ENCODE measurements at places on chromosomes 7 and 10.

DNA sequence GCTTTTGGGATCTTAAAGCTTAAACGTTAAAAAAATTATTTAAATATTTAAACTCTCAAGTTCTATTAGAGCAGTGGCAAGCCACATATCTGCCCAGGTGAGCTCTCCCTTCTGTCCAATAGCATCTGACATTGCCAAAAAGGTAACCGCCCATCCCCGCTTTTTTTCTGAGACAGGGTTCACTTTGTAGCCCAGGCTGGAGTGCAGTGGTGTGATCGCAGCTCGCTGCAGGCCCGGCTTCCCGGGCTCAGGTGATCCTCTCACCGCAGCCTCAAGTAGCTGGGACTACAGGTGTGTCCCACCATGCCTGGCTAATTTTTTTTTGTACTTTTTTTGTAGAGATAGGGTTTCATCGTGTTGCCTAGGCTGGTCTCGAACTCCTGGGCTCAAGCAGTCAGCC lies 83.2 kb downstream of the RBM33 start:
- DNase-seq: no peak

- DNase-seq: no peak
Measured at GRCh38 chr7:134954197-134955082, 31.9 kb upstream of the AGBL3 start.

- DNase-seq: no peak
Measured at GRCh38 chr7:18874880-18875279, 242.6 kb downstream of the TWIST1 start.

- DNase-seq: no peak
Measured at GRCh38 chr7:78476851-78477405, 678.4 kb downstream of the PHTF2 start.

- no peak for DNase-seq
Measured at GRCh38 chr7:70787771-70788170, 344.2 kb upstream of the GALNT17 start.

- DNase-seq: no peak
Measured at GRCh38 chr7:139942636-139943035, 113.6 kb downstream of the TBXAS1 start.

DNA sequence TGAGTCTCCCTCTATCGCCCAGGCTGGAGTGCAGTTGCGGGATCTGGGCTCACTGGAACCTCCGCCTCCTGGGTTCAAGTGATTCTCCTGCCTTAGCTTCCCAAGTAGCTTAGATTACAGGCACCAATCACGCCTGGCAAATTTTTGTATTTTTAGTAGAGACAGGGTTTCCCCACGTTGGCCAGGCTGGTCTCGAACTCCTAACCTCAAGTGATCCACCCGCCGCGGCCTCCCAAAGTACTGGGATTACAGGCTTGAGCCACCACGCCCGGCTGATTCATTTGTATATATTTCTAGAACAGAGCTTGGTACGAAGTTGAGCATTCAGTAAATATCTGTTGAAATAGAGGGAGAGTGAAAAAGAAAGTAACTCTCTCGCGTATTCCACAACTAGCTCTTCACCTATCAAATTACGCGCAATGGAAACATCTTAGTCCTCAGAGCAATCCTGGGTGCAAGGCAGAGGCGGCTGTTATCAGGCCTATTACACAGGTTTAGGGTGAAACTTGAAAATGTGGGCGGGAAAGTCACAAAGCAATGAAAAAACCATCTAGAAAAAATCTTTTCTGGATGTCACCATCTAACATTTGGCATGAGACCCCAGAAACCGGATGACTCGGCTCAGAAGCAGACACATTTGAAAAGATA lies 707 bp upstream of the GHITM start:
- DNase-seq: peak; percentile 47
